ENCODE measurements at places on chromosomes 12 and 14.

- DNase-seq: no peak
Observed at GRCh38 chr12:115078990-115079389, 395.0 kb upstream of the TBX3 start.

DNA sequence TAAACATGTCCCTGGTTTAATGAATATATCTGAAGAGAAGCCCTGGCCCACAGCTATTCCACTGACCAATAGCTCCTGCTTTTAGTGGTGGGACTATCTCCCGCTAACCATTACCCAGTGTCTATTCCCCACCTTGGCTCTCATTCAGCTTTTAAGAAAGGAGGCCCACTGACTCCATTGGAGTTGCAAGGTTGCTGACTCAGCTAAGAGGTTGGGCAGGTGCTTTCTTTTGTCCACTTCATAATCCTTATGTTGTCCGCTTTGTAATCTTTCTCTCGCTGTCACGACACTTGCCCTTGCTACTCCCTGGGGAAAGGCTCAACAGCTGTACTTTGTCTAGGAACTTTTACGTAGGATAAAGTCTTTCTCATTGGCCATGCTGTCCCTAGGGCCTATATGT is 453.4 kb upstream of the CCDC196 start:
- DNase-seq: no peak

DNA sequence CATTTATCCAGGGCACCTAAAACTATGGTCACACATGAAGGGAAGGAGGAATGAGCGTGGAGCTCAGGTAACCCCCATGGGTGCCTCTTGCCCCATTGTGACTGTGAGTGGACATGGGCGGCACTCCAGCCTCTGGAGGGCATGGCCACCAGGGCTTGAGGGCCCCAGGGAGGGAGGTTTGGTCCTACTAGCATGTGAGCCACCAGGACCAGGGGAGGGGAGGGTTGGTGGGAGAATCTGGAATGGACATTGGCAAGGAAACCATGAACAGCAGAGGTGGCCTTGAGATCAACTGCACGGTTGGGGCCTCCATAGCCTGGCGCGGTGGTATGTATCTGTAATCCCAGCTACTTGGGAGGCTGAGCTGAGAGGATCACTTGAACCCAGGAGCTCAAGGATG is 623.6 kb downstream of the AACS start:
- DNase-seq: no peak

GRCh38 chr12:122072031-122072970 is 6.3 kb upstream of the MLXIP start:
- DNase-seq: peak; percentile 65
